ENCODE measurements at places on chromosomes 13 and 19. TPM values are rescaled to one million over a fixed set of nuclear protein-coding genes. Genes with fewer than 3 reads are reported as not detected.

Gene NALCN
- total RNA-seq = 3.1 TPM

Gene PSG3
- total RNA-seq = not detected

Gene DAND5
- not detected for total RNA-seq

Gene PRSS57
- total RNA-seq = not detected

Gene PROZ
- not detected for total RNA-seq

Gene ZNF549
- total RNA-seq = 1.1 TPM

Gene ABCC4
- 20.4 TPM for total RNA-seq

Gene IQCN
- 4.4 TPM for total RNA-seq

Gene PTH2
- total RNA-seq = not detected

DNA sequence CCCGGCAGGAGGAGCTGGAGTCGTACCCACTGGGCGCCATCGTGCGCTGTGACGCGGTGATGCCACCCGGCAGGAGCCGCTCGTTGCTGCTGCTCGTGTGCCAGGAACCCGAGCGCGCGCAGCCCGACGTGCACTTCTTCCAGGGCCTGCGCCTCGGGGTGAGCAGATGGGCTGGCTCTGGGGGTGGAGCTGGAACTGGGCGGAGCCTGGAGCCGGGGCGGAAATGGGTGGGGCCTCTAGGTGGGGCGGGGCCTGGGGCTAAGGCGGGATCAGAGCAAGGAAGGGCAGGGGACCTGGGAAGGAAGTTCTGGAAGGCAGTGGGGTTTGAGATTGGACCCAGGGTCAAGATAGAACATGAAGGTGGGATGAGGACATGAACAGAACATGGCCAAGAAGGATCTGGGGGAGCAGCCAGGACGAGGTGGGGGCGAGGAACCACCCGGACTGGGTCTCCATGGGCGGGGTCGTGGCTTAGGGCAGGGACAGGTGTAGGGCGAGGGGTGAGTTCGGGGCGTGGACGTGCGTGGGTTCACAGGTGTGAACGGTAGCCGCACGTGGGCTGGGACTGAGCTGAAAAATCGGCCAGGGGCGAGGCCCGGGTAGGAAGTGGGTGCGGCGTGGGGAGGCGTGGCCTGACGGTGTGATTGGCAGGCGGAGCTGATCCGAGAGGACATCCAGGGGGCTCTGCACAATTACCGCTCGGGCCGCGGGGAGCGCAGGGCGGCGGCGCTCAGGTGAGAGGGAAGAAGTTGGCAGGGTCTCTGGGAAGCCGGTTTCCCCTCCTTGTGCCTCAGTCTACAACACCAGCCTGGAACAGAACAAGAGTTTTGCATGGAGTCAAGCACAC is 4.7 kb downstream of the EPS8L1 start:
- DNase-seq = peak; percentile 41

- DNase-seq = no peak
Measured at GRCh38 chr19:29308977-29309590, 96.1 kb upstream of the UQCRFS1 start.

GRCh38 chr19:45973553-45974338 is at the start of gene NOVA2:
Gene NOVA2, minus strand, starts transcription at chr19:45973865. Its CDS starts 514 bp downstream, at chr19:45973351.
- DNase-seq = peak; percentile 77

GRCh38 chr13:54241719-54242118 is 1213.1 kb downstream of the OLFM4 start:
- no peak for DNase-seq

GRCh38 chr13:80782441-80782840 is 441.5 kb upstream of the SPRY2 start:
- DNase-seq = no peak

DNA sequence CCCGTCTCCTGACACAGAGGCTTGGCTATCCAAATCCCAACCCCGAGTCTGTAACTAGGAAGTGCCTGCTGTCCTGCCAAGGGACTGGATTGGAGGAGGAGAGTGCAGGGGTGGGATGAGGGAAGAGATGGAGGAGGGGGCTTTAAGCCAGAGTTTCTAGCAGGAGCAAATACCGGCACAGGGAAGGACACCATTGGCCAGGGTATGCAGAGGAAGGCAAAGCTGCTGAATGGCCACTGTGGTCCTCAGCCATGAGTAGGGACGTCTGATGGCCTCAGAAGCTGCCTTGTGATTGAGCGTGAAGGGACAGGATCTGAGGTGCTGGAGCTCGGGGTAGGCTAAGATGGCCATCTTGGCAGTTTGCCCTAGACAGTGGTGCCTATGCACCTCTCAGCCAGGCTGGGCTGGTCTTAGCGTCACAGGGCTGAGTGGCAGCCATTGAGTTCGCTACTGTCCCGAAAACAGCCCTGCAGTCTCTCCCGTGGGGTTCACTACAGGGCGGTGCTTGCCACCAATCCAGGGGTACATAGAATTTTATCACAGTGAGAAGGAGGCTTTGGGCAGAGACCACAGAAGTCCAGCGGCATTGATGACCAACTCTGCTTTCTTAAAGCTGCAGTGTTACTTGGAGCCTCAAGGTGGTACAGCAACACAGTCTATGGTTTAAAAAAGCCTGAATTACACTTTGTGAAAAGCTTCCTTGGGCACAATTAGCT is 61.8 kb downstream of the AKAP11 start:
- peak; percentile 71 for DNase-seq

DNA sequence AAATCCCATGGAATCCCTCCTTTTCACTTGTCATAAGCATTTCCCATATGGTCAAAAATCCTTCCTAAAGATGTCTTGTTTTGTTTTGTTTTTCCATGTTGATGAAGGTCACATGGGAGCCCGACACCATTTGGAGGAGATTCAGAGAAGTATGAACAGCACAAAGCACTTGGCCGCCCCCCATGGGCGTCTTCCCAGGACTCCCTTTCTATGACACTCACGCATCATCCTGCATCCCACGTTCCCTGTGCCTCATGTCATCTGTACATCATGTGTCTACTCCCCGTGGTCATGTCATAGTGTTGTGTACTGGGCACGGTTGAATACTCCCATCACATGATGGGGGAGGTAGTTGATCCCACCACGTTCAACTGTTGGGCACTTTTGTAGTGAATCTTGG is 2.0 kb downstream of the ZSCAN1 start:
- no peak for DNase-seq

DNA sequence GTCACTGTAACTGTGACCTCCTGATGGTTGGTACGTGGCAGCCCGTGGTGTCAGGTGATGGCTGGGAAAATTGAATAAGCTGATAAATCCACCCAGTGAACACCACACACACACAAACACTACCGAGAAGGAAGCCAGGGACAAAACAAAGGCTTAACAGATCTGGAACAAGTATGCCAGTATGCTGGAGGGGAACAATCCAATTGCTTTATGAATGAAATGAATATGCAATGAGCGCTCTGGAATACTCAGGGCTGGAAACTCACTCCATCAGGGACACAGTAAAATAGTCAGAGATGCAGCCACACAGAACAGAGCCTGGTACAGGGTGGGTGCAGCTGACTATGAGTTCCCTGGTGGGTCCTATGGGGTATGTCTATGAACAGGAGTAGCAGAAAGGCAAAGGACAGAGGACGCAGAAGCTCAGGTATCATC is 16.7 kb downstream of the TMTC4 start:
- DNase-seq = no peak

- DNase-seq = peak; percentile 73
Measured at GRCh38 chr13:19984430-19985218, 26.1 kb downstream of the ZMYM2 start.

DNA sequence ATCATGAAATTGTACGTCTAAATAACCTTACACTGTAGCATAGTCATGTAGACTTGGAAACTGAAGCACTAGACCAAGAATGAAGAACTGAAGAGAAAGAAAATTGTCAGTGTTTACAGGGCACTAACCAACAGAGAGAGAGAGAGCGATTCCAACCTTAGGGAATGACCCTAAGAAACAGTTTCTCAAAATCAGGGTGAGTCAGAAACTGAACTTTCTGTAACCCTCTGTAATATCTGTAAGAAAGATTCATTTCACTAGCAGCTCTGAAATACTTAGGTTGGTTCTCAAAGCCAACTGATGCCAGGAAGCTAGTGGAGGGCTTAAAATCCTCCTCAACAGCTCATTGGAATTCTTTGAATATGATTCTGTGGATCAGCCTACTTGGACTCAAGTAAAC is 936.9 kb downstream of the EFNB2 start:
- peak; percentile 21 for DNase-seq

DNA sequence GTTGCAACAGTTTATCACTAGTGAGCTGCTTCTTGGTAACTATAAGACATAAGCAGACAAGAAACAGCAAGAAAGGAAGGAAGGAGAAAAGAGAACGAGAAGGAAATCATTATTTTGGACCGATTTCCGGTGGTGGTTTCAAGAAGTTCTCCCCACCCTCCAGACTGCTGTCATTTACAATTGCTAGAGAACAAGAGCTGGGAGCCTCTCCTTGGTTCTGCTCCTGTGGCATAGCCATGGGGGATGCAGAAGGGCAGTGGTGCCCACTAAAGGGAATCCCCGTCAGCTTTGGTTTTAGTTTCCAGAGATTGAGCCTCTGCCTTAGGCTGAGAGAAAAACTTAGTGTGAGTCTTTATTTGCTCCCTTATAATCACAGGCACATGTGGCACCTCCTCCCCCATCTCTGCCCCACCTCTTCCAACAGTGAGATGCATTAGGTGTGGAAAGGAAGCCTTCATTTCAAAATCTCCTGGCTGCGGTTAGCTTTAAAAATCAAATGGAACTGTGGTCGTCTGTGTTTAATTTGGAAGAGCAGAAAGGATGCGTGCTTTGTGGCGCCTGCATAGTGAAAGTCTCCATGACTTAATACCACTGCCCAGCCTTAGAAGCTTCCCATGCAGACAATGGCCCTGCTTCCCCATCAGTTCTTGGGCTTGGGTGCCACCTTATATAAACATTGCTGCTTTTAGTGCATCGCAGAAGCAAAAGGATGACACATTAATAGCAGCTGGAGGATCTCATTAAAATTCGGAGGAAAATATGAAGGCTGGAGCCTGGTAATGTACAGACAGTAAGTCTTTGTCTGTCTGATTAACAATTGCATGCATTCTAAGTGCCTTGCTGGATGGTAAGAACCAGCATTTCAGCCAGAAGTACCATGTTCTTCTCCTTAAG is 25.0 kb downstream of the LRCH1 start:
- DNase-seq = no peak

- DNase-seq = no peak
Measured at GRCh38 chr13:111847964-111848363, 219.0 kb upstream of the SOX1 start.

DNA sequence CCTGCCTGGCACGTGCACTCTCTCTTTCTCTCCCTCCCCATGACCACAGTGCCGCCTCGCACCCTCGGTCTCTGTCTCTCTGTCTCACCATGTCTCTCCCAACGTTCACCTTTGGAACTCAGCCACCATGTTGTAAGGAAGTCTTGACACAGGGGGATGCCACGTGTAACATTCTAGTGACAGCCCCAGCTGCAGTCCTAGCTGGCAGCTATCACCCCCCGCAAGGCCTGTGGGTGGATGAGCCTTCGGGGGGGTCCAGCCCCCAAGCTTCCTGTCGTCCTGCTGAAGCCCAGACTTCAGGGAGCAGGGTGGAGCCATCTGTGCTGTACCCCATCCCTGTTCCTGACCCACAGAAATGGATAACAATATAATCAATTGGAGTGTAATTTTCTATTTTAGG is 118.5 kb downstream of the SOX1 start:
- DNase-seq = no peak

- DNase-seq = no peak
Measured at GRCh38 chr13:96033220-96034015, 19.8 kb downstream of the UGGT2 start.

- DNase-seq = no peak
Measured at GRCh38 chr13:99257291-99257690, 888 bp downstream of the GPR18 start.

DNA sequence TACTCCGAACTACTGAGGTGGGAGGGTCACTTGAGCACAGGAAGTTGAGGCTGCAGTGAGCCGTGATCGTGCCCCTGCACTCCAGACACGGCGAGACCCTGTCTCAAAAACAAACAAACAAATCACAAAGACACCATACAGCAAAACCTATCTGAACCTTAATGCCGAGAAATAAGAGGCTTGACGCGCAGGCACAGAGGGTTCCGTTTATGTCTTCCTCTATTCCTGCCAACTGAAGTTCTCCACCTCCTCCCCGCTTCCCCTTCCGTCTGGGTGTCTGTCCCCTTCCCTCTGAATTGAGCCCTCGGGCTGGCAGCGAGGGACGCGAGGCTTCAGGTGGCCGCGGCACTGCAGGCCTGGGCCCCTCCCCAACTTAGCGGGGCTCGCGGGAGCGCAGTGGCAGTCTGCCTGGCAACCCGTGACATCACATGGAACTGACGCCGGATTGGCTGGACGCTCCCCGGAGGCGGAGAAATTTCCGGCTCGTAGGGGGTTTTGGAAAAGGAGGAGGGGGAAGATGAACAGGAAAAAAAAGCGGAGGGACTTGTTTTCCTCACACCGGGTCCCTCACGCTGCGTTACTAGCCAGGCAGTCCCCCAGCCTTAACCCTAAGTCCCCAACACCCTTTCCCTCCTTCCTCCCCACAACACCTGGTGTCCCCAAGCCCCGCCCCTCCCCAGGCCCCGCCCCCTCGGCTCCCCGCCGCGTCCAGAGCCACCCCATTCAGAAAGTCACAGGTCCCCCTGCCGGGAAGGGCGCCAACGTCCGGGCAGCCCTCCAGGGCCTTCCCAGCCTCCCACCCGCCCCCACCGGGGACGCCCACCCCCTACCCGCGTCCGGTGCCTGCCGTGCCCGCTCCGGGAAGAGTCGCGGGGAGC is 1.1 kb upstream of the MYBPC2 start:
- peak; percentile 67 for DNase-seq

GRCh38 chr19:54336893-54337857 is 1.8 kb downstream of the LILRA4 start:
- no peak for DNase-seq

DNA sequence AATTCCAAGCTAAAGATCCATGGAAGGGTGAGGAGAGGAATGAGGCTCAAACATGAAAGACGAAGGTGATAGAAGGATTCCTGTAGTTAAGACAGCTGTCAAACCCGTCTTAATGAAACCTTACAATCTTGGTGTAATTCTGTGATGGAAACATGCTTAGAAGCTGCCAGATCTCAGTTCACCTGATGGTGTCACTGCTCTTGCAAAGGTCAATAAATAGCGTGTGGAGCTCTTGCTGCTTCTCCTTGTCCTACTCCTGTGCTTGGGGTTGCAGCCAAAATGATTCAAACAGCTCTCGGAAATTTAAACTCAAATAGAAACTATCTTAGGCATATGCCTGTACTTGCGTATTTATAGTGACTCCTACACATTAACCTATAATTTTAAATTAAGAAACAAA is 1705.0 kb downstream of the OLFM4 start:
- DNase-seq = no peak
